ENCODE measurements at places on chromosomes 13 and 19.
A peak's percentile ranks its signal among the peaks of the same experiment; 100 is the strongest.

GRCh38 chr13:24081387-24081786, 79.1 kb upstream of the SPATA13 start:
- peak; percentile 37 for DNase-seq

- DNase-seq: no peak
Measured at GRCh38 chr19:12695514-12695913, 917 bp downstream of the FBXW9 start.

DNA sequence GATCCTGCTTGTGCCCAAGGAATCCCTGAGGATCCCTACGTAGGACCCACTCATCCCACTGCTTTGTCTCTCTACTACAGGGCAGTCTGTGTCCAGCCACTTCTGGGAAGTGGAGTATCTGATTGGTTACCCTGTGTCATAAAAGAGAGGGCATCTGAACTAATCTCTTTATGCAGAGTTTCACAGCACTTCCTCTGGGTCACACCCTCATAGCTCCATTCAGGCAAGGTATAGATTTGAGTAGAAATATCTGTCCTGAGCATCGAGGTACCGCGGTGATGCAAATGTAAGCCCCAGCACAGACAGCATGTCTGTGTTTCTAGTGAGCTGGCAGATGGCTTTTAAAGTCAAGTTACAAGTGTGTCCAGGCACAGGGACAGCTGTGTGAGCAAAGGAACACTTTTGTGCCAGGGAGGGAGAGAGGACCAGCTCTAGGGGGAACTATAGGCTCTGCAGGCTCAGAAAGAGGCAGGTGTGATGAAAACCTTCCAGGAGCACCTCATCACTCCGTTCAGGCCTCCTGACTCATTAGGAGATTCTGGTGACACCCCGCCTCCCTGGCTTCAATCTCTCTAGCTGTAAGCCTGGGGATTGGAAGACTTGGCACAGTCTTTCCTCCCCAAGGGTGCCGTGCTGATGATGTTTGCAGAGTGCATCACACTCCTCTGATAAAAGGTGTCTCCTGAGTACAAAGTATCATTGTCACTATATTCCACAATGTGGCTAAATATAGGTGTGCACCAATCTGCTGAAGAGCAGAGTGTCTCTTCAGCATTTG, 84.3 kb upstream of the UBL3 start:
- no peak for DNase-seq

DNA sequence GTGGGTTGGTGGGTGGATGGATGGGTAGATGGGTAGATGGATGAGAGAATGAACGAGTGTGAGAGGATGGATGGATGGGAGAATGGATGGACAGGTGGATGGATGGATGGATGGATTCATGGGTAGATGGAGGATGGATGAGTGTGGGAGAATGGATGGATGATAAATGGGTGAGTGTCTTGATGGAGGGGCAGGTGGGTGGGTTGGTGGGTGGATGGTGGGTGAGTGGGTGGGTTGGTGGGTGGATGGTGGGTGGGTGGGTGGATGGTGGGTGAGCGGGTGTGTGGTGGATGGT, 35.4 kb upstream of the ONECUT3 start:
- no peak for DNase-seq

GRCh38 chr19:7469669-7470285, 19.1 kb downstream of the PEX11G start:
- no peak for DNase-seq

- no peak for DNase-seq
Measured at GRCh38 chr19:41328842-41329225, 18.9 kb downstream of the CCDC97 start.

GRCh38 chr19:40266119-40266518, 19.0 kb downstream of the AKT2 start:
- DNase-seq: no peak

DNA sequence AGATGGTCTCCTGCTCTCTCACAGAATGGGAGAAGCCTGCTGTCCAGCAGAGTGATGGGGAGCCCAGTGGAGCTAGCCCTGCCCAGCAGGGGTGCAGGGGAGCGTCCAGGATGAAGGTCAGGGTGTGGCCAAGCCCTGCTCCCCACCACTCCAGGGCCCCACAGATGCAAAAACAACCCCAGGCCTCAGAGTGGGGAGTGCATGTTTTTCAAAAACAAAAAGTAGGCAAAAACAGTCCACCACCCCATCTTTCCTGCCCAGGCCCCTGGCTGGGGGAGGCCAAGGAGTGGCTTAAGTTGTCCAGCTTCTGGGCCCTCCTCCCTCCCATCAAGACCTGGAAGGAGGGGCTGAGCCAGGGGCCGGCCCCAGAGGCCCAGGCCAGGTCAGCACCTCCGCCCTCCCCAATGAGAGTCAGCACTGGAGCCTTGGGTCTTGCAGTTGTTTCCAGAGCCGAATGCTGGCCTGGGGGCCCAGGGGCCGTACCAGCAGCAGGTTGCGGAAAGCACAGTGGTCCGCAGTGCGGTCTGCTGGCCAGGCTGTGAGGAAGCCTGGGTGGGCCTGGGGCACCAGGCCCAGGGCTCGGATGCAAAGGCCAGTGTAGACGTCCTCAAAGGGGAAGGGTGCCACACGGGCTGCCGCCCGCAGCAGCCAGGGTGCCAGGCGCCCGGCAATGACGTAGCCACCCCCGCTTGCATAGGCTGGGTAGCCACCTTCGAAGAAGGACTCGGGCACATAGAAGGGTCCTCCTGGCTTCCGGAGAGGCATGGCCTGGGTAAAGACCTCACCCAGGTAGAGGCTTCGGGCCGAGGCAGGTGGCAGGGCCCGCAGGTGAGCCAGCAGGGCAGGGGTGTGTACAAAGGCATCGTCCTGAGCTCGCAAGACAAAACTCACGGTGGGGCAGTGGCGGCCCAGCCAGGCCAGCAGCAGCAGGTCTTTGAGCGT, 1.7 kb downstream of the B3GNT8 start:
- no peak for DNase-seq

DNA sequence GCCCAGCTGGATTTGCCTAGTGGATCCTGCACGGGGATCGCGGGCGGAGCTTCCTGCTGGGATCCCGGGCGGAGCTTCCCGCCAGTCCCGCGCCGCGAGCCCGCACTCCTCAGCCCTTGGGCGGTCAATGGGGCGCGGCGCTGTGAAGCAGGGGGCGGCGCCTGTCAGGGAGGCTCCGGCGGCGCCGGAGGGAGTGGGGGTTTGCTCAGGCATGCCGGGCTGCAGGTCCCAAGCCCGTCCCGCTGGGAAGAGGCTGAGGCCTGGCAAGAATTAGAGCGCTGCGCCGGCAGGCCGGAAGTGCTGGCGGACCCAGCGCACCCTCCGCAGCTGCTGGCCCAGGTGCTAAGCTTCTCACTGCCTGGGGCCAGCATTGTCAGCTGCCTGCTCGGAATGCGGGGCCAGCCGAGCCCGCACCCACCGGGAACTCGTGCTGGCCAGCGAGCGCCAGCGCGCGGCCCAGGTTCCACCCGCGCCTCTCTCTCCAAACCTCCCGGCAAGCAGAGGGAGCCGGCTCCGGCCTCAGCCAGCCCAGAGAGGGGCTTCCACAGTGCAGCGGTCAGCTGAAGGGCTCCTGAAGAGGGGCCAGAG, 119.6 kb downstream of the PRR20E start:
- DNase-seq: no peak

DNA sequence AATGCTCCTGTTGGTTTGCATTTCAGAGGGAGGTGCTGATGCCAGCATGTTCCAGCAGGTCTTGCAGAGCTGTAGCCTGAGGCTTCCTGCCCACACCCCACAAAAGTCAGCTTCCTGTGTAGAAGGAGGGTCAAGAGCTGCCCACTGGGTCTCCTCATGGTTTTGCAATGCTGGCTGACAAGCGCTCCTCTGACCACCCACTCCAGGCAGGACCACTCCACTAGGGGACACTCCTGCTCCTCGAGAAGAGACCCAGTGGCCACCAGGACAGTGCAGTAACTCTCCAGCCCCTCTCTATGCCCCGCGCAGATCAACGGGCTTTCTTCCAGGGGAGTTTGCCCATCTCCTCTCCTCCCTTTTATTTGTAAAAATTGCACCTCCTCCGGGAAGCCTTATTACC, 72.9 kb upstream of the UQCRFS1 start:
- no peak for DNase-seq

GRCh38 chr13:42298392-42298791, 26.4 kb downstream of the AKAP11 start:
- no peak for DNase-seq

DNA sequence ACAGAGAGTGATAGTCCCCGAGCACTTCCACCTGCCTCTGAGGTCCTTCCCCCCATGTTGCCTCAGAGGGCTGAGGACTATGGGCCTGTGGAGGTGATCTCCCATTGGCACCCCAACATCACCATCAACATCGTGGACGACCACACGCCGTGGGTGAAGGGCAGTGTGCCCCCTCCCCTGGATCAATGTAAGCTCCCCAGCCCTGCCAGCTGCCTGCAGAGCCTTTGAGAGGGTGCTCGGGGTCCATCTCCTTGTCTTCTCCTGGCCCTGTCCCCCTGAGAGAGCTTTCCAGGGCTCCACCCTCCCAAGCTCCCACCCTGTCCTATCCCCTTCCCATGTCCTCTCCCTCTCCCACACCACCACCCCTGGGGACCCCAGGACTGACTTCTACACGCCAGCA, 14.9 kb upstream of the RELB start:
- DNase-seq: no peak

- DNase-seq: no peak
Measured at GRCh38 chr13:50889317-50889716, 20.3 kb upstream of the RNASEH2B start.

DNA sequence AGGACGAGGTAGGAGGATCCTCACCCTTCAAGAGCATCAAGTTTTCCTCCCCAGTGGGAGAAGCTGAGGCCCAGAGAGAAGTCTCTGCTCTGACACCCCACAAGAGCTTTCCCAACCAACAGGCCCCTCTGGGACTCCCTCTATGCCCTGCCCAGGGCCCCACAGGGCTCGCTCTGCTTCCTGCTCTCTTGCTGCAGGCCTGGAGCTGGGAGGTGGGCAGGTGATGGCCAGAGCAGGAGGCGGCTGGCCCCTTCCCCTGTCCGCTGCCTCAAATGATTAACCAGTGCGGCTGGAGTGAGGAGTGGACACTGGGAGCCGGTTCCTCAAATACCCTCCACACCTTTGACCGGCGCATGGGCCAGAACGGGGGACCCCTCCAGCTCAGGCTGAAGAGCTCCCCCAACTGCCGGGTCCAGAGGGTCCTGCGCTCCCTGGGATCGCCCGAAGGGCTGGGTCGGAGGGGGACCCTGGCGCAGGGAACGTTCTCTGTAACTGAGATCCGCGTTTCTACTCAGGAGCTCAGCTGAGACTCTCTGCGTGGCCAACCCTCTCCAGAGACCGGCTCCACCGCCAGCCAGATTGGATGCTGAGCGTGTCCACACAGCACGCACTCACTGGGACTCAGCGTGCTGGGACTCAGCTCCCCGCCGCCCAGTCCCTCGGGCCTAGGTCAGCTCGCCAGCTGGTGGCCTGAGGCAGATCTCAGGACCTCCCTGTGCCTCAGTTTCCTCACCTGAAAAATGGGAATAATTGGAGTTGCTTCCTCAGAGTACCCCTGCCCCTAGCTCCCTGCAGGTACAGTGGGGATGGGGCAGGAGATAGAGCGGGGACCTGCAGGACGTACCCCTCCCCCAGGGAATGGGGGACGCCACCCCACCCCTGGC, 6.7 kb upstream of the ONECUT3 start:
- peak; percentile 15 for DNase-seq

DNA sequence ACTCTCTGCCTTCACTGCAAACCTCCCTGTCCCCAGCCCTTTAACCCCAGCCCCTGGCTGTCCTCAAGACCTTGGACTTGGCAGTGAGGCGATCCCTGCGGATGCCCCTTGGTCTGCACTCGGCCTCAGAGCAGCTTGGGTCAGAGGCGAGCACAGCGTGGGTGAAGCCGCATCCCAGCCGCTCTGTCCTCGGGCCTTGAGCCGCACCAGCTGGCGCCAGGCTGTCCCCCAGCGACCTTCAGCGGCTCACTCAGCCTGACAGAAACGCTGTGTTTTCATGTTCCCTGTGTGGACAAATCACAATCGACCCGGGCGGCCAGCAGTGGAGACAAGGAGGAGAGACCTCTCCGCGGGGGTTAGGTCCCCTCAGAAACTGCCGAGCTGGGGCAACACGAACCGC, 52.0 kb downstream of the GNG7 start:
- no peak for DNase-seq

DNA sequence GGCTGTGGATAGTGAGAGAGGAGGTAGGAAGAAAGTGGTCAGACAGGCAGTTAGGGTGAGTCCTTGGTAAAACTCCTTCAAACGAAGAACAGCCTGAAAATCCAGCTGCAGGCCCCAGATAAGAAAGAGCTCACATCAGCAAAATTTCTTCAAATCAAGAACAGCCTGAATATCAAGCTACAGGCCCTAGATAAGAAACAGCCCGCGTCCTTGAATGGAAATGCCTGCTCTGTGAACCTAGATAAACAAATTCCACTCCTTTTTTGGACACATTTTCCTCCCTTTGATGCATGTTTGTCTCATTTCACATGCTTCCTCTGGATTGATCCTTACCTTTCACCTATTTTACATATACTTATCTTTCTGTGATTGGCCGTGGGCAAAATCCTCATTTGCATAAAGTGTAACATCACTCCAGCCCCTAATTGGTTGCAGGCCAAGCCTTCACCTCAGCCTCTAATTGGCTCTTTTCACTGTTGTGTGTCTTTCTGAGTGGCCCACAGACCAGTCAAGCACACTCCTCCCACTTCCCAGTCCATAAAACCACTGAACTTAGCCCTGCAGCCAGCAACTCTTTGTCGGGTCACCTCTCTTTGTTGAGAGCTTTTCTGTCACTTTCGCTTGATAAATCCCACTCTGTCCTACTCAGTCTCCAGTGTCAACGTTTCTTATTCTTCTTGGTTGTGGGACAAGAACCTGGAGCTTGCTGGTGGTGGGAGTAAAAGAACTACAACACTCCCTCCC, 6.0 kb upstream of the SULT2A1 start:
- DNase-seq: no peak

GRCh38 chr13:24168392-24168750, 7.9 kb downstream of the SPATA13 start:
- peak; percentile 41 for DNase-seq

GRCh38 chr13:114119196-114119595, 13.2 kb downstream of the RASA3 start:
- peak; percentile 84 for DNase-seq

GRCh38 chr13:24243302-24243701, 66.1 kb upstream of the C1QTNF9 start:
- no peak for DNase-seq

- no peak for DNase-seq
Measured at GRCh38 chr19:30350692-30351663, 21.2 kb upstream of the ZNF536 start.

DNA sequence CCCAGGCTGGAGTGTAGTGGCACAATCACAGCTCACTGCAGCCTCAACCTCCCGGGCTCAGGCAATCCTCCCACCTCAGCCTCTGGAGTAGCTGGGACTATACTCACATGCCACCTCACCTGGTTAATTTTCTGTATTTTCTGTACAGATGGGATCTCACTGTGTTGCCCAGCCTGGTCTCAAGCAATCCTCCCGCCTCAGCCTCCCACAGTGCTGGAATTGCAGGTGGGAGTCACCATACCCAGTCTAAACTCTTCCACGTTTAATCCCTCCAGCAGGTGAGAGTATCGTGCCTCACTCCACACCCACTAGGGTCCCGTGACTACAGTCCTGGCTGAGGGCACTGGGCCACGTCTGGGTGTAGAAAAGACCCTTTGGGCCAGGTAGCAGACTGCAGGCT, 16.5 kb downstream of the BCAT2 start:
- no peak for DNase-seq

GRCh38 chr13:50691681-50692263, 151.7 kb downstream of the DLEU7 start:
- DNase-seq: no peak
